Endothelial cell of umbilical vein (primary cell): ENCODE measurements at places on chromosomes 12 and 14. TPM values are rescaled to one million over a fixed set of nuclear protein-coding genes. Genes with fewer than 3 reads are reported as not detected.

The ASCL1 gene
- total RNA-seq: not detected in 2 replicates

The TAS2R9 gene
- not detected in 2 replicates for total RNA-seq

The GSG1 gene
- not detected in 2 replicates for total RNA-seq

The NTS gene
- total RNA-seq: not detected in 2 replicates

The GALNT8 gene
- 0.09 TPM in 1 of 2 replicates, not detected in the other for total RNA-seq

The SYNDIG1L gene
- not detected in 2 replicates for total RNA-seq

The RDH16 gene
- total RNA-seq: 0.09 and 0.29 TPM in 2 replicates

The GARIN6 gene
- not detected in 2 replicates for total RNA-seq

The GPX2 gene
- total RNA-seq: not detected in 2 replicates

The NXPH4 gene
- total RNA-seq: not detected in 2 replicates

The MGP gene
- 284 and 398 TPM in 2 replicates for total RNA-seq

The ARHGEF25 gene
- total RNA-seq: 4.7 and 7.4 TPM in 2 replicates

The GYS2 gene
- total RNA-seq: not detected in 2 replicates

The STRAP gene
- total RNA-seq: 138 and 144 TPM in 2 replicates

The RNFT2 gene
- 5.1 and 6.6 TPM in 2 replicates for total RNA-seq

The P2RX2 gene
- total RNA-seq: not detected in 2 replicates

The BCL11B gene
- 0.07 TPM in 2 replicates for total RNA-seq

The TAPBPL gene
- 9.9 and 11.7 TPM in 2 replicates for total RNA-seq

The ARPC3 gene
- 304 and 308 TPM in 2 replicates for total RNA-seq

The FAR2 gene
- total RNA-seq: 61.7 and 66.3 TPM in 2 replicates
